ENCODE measurements at places on chromosomes 12 and 14.

- H3K4me3 ChIP-seq = no peak overlapping the region
- no peaks in the 10 kb centered on the region for H3K4me1 ChIP-seq
- no peak overlapping the region for H3K27ac ChIP-seq
- no peak for DNase-seq
- no peaks in the 10 kb centered on the region for H3K27me3 ChIP-seq
Measured at GRCh38 chr12:18601962-18602361, 135.8 kb downstream of the PLCZ1 start.

- no peaks in the 10 kb centered on the region for H3K36me3 ChIP-seq
- H3K4me3 ChIP-seq = no peak overlapping the region
- H3K4me1 ChIP-seq = peaks cover 7% of the 10 kb centered on the region
Measured at GRCh38 chr14:85239791-85240190, 290.2 kb upstream of the FLRT2 start.

DNA sequence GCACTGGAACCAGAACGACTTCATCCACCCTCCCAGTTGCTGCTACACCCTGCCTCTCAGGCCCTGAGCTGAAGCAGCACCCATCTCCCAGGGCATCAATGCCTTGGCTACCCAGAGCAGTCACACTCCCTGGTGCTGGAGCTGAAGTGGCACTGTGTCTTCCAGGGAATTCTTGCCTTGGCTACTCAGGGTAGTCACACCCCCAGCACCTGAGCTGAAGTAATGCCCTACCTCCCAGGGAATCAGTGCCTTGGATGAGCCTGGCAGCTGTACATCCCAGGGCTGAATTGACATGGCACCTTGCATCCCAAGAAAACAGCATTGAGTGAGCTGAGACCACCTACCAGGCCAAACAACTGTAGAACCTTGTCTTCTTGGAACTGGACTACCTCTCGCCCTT lies 41.2 kb upstream of the TSPAN11 start:
- no peak overlapping the region for H3K4me3 ChIP-seq
- no peaks in the 10 kb centered on the region for H3K36me3 ChIP-seq
- H3K27ac ChIP-seq = no peak overlapping the region
- no peak for DNase-seq
- no peaks in the 10 kb centered on the region for H3K4me1 ChIP-seq
- H3K27me3 ChIP-seq = no peaks in the 10 kb centered on the region

DNA sequence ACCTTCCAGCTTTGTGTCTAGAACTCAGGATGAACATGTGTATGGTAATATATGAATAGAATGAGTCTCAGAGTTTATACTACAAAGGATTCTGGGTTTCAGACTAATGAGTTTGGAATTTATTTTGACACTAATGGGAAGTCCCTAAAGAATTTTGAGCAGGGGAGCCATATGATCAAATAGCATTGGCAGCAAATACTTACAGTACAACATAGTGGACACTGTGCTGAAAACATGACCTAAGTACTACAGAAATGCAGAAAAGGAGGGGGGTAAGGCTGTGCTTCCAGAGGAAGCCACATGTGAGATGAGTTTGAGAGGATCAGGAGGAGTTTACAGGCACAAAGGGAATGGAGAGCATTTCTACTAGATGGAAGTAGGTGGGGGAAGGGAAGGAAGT lies 225.8 kb downstream of the C12orf42 start:
- no peaks in the 10 kb centered on the region for H3K36me3 ChIP-seq
- no peaks in the 10 kb centered on the region for H3K27me3 ChIP-seq
- H3K4me1 ChIP-seq = no peaks in the 10 kb centered on the region
- DNase-seq = no peak
- no peak overlapping the region for H3K4me3 ChIP-seq
- H3K27ac ChIP-seq = no peak overlapping the region

- H3K4me3 ChIP-seq = no peak overlapping the region
- H3K36me3 ChIP-seq = peaks cover 30% of the 10 kb centered on the region
- H3K27ac ChIP-seq = peak overlapping the region; percentile 80
Measured at GRCh38 chr12:118052324-118053070, 8.5 kb downstream of the WSB2 start.

DNA sequence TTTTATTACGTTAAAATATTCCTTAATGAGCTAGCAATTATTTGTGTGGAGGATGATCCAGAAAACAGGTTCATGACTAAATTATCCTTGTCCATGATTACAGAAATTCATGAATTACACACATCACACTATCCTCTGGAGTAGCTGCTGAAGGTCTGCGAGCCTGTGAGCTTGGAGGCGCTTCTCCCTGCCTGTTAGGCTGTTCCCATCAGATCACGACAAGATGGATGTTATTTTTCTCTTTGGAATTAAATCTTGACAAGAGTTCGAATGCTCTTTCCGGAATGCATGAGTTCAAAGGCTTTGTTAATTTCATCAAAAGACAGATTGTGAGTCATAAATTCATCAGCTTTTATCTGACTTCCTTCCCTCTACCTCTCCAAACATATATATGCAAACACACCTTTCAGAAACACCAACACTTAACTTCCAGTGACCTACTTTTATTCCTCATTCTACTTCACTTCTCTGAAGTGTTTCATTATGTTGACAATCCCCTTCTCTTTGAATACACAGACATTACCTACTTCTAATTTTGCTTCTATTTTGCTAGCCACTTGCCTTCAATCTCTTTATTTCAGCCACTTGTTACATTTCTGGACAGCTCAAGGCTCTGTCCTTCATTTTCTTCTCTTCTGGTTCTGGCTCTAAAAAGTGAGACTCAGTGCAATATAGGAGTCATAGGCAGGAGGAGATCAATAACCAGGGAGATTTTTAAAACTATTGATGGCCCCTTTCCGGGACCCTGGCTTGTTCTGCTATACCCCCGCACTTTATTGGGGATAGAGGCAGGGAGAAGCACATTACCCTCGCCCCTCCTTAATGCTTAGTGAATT lies 274.6 kb downstream of the BTG1 start:
- no peak overlapping the region for H3K27ac ChIP-seq
- no peaks in the 10 kb centered on the region for H3K4me1 ChIP-seq
- H3K4me3 ChIP-seq = no peak overlapping the region
- no peaks in the 10 kb centered on the region for H3K27me3 ChIP-seq

- H3K4me3 ChIP-seq = no peak overlapping the region
- H3K27me3 ChIP-seq = no peaks in the 10 kb centered on the region
- H3K4me1 ChIP-seq = peaks cover 38% of the 10 kb centered on the region
- no peak overlapping the region for H3K27ac ChIP-seq
- H3K36me3 ChIP-seq = no peaks in the 10 kb centered on the region
Measured at GRCh38 chr12:92132288-92132687, 13.4 kb downstream of the BTG1 start.

DNA sequence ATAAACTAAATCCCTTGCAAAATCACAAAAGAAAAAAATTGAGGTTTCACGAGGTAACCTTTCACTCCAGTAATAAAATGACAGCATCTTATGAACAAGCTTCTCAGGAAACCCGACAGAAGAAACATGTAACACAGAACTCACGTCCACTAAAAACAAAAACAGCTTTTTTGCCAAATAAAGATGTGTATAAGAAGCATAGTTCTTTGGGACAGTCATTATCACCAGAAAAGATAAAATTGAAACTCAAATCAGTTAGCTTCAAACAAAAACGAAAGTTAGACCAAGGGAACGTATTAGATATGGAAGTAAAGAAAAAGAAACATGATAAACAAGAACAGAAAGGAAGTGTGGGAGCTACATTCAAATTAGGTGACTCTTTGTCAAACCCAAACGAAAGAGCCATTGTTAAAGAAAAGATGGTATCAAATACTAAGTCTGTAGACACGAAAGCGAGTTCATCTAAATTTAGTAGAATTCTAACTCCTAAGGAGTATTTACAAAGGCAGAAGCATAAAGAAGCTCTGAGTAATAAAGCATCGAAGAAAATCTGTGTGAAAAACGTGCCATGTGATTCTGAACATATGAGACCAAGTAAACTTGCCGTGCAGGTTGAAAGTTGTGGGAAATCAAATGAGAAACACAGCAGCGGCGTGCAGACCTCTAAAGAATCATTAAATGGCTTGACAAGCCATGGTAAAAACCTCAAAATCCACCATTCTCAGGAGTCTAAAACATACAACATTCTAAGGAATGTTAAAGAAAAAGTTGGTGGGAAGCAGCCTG lies 25.8 kb downstream of the RESF1 start:
- H3K4me3 ChIP-seq = no peak overlapping the region
- no peak for DNase-seq
- no peak overlapping the region for H3K27ac ChIP-seq

All from thyroid gland (tissue), 4 donors.